ENCODE measurements at places on chromosomes 16 and 17.

- DNase-seq: no peak
Measured at GRCh38 chr16:12679660-12680272, 123.9 kb downstream of the CPPED1 start.

GRCh38 chr16:89138843-89139520 is 32.6 kb upstream of the CDH15 start:
- DNase-seq: no peak

GRCh38 chr17:11485336-11486100 is 112.8 kb upstream of the DNAH9 start:
- DNase-seq: no peak

DNA sequence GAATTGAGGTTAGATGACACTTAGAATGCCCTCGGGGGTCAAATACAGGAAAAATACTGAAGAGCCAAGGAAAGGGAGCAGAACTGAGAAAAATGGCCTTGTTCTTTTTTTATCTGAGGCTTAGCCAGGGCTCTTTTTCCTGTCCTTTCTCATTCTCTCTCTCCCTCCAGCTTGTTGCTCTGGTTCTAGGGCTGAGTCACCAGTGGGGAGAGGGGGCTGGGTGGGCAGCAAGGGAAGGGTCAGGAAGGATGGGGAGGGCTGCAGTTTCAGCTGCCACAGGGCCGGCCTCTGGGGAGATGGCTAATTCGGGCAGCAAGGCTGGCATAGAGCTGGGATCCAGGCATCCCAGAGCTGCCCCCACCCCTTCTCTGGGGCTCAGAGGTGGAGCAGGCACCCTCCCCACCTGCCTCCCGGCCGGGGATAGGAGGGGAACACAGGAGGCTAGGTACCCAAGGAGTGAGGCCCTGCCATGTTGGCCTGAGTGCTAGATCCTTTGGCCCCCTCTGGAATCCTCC is 3.9 kb downstream of the ITGA3 start:
- no peak for DNase-seq

DNA sequence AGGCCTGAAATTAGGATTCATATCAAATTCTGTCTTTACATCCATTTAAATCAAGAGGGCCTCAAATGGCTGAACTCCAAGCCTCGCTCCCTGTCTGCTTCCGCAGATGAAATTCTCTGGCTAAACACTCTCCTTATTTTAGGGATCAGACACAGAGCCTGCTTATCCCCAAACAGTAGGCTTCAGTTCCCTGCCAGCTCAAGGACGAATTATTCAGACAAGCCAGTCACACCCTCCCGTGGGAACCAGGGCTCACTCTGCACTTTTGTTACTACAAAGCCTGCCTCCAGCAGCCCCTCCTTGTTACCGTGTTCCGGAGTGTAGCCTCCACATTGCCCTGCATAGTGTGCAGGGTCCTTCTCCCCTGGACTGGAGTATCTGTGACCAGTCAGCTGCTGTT is 46.6 kb upstream of the LCMT1 start:
- no peak for DNase-seq

- no peak for DNase-seq
Measured at GRCh38 chr17:50691550-50692447, 15.9 kb downstream of the ANKRD40 start.

DNA sequence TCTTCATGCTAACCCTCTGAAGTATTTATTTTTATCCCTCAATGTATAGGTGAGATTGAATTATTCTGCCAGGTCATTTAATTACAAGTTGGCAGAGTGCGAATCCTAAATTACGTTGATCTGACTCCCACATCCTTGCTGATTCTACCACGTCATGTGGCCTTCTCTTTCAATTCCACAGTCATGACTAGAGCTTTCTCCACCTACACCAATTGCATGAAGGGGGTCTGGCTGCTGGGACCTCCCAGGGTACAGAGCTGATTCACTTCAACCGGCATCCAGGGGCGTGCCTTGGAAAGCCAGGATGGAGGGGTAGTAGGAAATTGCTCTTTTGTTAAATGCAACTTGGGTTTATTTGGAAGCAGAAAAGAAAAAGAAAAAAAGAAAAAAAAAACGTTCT is 41.1 kb upstream of the CDH13 start:
- DNase-seq: no peak

GRCh38 chr16:1026057-1026783 is 44.6 kb downstream of the SOX8 start:
- no peak for DNase-seq

DNA sequence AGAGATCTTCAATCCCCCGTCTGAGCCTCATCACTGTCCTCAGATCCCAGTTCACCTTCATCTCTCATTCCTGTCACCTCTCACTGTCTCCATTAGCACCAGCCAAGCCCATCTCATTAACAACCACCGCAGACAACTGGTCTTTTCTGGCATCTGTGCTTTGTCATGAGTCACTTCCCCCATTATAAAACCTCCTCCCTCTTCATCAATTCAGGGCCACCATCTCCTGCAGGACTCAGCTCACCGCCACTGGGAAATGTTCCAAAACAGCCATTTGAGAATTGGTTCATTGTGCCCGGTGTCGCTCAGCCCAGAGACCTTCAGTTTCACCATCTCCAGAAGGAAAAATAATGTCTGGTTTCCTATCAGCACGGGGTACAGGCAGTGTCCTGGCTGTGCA is 56.9 kb upstream of the TEKT3 start:
- no peak for DNase-seq

DNA sequence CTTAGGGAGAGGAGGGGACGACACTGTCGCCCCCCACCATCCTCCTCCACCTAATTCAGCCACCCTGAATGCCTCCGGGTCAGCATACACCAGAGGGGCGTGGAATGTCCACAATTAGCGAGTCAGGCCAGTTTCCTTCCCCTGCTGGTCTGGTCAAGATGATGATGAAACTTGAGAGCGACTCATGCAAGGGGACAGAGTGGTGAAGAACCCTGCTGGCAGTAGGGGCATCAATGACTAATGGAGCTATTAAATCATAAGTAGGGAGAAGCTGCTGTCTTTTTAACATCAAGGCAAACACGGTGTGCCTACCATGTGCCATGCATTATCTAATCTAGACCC is 7.2 kb downstream of the SPACA3 start:
- DNase-seq: no peak

GRCh38 chr16:86775511-86775921 is 197.2 kb downstream of the FOXL1 start:
- peak; percentile 52 for DNase-seq

DNA sequence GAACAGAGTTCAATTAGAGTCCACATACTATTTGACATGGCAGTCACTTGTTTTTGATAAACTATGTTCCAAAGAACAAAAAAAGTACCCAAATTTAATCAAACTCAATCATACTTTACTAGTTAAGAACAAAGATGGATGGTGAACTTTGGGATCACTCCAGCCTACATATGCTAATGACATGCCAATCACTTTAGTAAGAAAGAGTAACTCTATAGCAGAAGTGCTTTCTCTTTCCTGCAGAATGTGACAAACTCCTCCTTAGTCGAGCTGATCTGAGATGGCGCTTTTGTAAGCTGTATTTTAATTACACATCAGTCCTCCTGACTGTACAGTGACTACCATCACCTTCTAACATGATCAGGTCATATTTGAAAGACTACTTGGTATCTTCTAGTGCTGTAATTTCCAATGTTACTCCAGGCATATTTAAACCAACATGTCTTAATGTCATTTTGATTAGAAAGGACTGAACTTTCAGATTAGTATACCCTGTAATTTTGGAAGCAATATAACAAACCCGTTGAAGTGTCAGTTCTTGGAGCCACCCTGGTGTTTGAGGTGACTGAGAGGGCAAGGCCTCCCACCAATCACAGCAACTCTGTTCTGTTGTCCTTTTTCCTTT is 4.1 kb downstream of the NETO2 start:
- DNase-seq: no peak

DNA sequence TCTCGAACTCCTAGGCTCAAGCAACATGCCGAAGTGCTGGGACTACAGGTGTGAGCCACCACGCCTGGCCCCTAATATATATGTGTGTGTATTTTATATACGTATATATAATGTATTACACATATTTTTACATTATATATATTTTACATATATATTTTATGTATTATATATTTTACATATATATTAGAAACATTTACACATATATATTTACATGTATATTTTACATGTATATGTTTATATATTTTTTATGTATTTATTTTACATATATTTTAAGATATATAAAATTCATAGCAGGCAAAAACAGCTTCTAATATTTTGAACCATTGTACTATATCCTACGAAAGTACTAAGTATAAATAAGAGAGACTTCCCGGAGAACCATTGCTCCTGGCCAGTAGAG is 455.1 kb downstream of the XYLT1 start:
- DNase-seq: no peak

- peak; percentile 45 for DNase-seq
Measured at GRCh38 chr17:5665164-5665563, 80.9 kb upstream of the NLRP1 start.

DNA sequence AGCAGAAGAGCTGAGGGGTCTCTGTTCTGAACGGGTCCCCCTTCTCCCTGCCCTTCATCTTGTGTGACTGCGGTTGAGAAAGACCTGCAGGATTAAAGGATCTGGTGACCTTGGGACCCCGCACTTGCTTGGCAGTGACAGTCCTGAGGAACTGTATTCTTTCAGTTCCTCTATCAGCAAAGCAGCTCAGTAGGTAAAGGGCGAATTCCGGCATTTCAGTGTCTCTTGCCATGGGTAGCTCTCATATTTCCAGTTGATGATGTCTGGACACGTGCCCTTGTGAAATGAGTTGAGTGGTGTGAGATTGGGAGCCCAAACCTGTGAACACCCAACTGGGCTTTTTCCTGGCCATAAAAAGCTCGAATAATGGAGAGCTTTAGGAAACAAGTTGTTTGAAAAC is 135.7 kb downstream of the PRKCA start:
- no peak for DNase-seq

DNA sequence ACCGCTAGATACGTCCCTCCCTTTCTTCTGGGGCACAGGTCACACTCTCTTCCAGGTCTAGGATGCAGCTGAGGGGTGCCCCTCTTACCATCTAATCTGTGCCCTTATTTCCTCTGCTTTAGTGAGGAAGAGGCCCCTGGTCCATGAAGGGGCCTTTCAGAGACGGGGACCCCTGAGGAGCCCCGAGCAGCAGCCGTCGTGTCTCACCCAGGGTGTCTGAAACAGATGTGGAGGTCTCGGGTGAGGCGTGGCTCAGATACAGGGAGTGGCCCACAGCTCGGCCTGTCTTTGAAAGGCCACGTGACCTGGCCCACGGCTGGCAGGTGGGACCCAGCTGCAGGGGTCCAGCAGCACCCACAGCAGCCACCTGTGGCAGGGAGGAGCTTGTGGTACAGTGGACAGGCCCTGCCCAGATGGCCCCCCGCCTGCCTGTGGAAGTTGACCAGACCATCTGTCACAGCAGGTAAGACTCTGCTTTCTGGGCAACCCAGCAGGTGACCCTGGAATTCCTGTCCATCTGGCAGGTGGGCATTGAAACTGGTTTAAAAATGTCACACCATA is 15.6 kb downstream of the SCGB1C2 start:
- DNase-seq: peak; percentile 54

- no peak for DNase-seq
Measured at GRCh38 chr16:56278196-56278855, 87.0 kb downstream of the GNAO1 start.

- no peak for DNase-seq
Measured at GRCh38 chr17:72457712-72458111, 336.9 kb downstream of the SOX9 start.

DNA sequence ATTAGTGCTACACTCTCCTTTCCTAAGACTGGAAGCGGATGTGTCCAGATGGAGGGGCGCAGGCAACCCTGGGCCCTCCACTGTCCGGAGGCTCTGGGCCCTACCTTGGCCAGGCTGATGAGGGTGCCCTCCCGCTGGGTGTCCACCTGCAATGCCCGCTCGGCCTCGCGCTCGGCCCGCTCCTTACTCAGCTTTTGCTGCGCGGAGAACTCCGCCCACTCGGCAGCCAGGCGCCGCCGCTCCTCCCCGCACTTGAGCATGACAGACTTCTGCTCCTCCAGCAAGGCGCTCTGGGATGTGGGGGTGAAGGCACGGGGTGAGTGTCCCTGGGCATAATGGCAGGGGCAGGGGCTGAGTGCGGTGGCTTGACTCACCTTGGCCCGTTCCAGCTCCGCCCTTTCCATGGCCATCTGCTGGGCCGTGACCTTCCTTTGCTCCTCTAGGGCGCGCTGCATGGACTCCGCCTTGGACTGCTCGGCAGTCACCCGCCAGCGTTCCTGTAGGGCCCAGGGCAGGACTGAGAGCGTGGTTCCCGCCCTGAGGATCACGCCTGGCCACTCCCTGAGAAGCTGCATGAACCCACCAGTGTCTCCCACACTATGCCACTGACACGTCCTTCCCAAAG is 10.1 kb upstream of the MRPL38 start:
- DNase-seq: peak; percentile 85

GRCh38 chr16:83363521-83363920 is 444.3 kb upstream of the HSBP1 start:
- DNase-seq: no peak

- no peak for DNase-seq
Measured at GRCh38 chr16:20001856-20002707, 71.6 kb downstream of the GPR139 start.

GRCh38 chr16:23383881-23384280 is 69.1 kb downstream of the COG7 start:
- DNase-seq: no peak

GRCh38 chr17:13024016-13024415 is 6.2 kb upstream of the ELAC2 start:
- peak; percentile 39 for DNase-seq

DNA sequence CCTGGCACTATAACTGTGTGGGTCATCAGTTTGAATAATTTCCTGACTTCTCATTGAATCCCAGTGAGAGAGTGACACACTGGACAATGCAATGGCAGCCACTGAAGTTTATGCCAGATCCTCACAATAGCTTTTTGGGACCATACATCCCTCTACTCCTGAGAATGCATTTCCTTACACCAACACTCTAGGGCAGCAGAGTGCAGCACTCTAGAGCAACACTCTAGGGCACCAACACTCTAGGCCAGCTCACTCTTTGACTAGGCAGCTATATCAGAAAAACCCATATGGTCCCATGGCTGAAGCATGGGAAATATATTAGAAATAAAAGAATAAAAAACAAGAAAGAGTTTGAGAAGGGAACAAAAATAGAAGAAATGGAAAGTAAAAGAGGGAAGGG is 309.2 kb downstream of the MAP2K6 start:
- DNase-seq: no peak

GRCh38 chr17:41586863-41587495 is at the start of gene KRT14:
KRT14 (minus strand) TSS chr17:41586895; CDS start chr17:41586834, 61 bp downstream.
- DNase-seq: no peak

DNA sequence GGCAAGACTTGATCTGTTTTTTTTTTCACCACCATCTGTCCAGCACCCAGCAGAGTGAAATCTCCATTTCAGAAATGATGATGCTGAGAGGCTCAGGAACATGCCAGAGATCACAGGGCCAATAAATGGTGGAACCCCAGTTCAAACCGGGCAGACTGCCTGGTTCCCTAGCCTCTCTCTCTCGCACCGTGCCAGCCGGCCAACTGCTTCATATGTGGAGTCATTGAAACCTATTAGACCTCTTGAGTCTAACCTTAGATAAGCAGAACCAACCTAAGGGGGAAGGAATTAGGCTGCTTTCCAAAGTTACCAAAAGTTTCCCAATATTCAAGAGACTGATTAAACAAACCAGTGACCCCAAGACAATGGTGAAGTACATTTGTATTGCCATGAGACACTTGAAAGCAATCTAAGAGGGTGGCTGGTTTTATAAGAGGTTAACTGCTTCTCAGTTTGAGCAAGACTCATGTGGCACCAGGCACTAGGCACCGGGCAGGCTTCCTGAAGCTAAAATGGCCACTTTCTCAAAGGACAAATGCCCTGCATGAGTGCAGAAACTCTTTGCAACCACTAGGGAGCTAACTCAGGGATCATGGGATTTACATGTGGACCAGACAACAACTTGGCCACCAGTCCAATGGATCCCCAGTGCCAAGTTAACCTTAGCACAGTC is 18.4 kb downstream of the TOX3 start:
- DNase-seq: no peak

GRCh38 chr17:76253841-76254240 is 11.3 kb upstream of the UBALD2 start:
- no peak for DNase-seq

Measured in WERI-Rb-1 (cell line).